ENCODE measurements at places on chromosomes 1 and 21. TPM values are rescaled to one million over a fixed set of nuclear protein-coding genes. Genes with fewer than 3 reads are reported as not detected.
A peak's percentile ranks its signal among the peaks of the same experiment; 100 is the strongest.

The TIAM1 gene
- total RNA-seq = 23.4 TPM

The PDZK1IP1 gene
- not detected for total RNA-seq

The TMPRSS15 gene
- total RNA-seq = not detected

- no peak for ATAC-seq
These were observed 68.8 kb downstream of the SMYD2 start for GRCh38 chr1:214349781-214350180.

GRCh38 chr1:38733761-38734160 lies 125.8 kb downstream of the RRAGC start:
- ATAC-seq = no peak

DNA sequence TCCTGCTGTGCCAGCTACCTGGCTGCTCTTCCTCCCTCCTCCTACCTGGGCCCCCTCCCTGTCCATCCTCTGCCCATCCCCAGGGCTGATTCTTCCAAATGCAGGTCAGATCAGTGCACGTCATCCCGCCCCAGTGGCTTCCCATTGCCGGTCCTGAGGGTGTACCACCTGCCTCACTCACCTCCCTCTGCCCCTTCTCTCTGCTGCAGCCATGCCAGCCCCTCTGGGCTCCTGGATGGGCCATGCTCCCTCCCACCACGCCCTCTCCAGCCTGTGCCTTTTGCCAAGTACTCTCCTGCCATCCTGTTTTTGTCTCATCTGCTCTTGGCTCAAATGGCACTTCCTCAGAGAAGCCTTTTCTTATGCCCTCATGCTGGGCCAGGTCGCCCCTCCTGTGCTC lies 95.8 kb downstream of the ARHGEF10L start:
- ATAC-seq = no peak

DNA sequence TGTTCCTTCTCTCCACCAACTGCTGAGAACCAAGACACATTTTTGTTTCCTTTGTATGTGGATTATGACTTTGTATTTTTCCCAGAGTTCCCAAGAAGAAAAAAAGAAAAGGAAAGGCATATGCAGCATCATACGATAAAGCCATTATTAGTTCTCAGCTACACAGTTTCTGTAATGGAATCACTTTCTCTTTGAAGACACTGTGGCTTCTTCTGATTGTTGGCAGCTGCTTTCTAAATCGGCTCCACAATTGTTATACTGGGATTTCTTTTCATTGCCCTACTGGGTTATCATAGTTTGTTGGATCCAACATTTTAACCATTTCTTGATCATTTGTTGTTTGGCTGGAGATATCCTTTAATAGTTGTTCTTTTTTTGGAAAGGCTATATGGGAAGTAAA lies 89.5 kb upstream of the HIVEP3 start:
- no peak for ATAC-seq

The ADAR gene
- 213 TPM for total RNA-seq

DNA sequence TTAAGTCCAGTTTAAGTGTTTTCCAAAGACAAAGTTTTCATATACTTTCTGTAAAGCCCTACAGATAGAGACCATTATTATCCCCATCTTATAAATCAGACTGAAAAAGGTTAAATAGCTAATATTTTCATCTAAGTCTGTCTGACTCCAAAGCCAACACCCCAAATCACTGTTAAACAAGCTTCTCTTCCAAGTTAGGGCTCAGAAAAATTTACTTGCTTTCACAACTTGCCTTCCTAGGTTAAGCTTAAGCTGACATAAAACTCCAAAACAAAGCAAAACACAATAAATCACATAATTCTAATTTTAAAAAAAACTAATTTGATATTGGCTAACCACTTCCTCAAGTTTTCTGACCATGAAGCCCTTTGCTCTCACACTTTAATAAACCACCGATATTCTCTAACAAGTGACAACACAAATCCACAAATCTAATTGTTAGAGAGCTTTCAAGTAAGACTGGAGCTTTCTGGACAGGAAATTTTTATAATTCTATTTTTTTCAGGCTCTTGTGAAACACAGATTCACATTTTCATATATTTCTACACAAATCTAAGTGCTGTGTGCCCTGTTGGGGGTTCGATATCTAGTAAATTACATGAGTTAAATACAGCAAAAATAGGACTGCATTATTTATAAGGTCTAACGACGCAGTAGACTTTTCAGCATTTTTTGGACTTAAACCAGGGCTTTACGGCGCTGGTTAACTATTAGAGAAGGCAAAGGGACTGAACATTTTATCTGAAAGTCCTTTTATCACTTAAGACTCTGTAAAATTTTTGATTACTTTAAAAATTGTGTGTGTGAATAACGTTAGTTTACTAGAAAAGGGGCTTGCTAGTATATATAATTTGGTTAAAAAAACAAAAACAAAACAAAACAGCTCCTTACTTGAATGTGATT lies 2.1 kb downstream of the GNG12 start:
- no peak for ATAC-seq

GRCh38 chr1:160879056-160879455 lies 5.9 kb downstream of the ITLN1 start:
- peak; percentile 79 for ATAC-seq

The KRTAP10-2 gene
- total RNA-seq = not detected

GRCh38 chr1:224106568-224107281 lies 7.2 kb upstream of the FBXO28 start:
- peak; percentile 61 for ATAC-seq

GRCh38 chr21:22885614-22886013 lies 1887.4 kb downstream of the NCAM2 start:
- no peak for ATAC-seq

The NPHS2 gene
- total RNA-seq = not detected

DNA sequence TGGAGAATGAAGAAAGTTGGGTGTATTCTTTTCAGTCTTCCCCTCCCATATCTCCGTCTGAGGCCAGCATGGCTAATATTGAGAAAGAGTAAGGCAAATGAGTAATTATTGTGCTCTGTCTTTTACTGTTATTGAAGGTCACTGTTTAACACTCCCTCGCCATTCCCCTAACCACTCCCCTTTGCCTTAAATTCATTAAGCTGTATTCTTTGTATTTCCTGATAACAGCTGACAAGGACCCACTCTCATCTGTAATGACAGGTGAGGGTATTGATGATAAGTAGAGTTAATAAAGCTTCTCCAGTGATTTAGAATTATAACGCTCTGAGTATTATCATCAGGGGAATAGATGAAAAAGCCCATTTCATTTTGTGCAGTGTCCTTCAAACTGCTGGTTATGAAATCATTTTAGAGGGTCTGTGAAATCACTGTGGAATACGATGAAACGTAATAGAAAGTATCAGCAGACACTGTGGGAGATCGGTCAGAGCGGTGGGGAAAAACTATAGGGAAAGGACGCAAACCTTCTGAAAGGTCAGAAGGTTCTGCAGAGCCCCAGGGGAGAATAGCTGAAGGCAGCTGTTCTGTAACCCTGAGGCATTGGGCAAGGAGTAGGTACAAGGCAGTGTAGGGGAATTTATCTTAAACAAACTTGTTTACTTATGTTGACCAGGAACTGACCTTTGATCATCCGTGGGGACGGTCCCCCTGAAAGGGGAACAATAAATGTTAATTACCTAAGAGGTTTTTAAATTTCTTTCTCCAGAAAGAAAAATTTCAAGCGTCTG lies 46.3 kb upstream of the CACYBP start:
- no peak for ATAC-seq

The PGBD5 gene
- 0.52 TPM for total RNA-seq

GRCh38 chr1:229714964-229715603 lies 89.0 kb downstream of the URB2 start:
- peak; percentile 65 for ATAC-seq

The SELENON gene
- 13.2 TPM for total RNA-seq

The MYBPH gene
- total RNA-seq = not detected

The CGN gene
- total RNA-seq = 5.5 TPM

DNA sequence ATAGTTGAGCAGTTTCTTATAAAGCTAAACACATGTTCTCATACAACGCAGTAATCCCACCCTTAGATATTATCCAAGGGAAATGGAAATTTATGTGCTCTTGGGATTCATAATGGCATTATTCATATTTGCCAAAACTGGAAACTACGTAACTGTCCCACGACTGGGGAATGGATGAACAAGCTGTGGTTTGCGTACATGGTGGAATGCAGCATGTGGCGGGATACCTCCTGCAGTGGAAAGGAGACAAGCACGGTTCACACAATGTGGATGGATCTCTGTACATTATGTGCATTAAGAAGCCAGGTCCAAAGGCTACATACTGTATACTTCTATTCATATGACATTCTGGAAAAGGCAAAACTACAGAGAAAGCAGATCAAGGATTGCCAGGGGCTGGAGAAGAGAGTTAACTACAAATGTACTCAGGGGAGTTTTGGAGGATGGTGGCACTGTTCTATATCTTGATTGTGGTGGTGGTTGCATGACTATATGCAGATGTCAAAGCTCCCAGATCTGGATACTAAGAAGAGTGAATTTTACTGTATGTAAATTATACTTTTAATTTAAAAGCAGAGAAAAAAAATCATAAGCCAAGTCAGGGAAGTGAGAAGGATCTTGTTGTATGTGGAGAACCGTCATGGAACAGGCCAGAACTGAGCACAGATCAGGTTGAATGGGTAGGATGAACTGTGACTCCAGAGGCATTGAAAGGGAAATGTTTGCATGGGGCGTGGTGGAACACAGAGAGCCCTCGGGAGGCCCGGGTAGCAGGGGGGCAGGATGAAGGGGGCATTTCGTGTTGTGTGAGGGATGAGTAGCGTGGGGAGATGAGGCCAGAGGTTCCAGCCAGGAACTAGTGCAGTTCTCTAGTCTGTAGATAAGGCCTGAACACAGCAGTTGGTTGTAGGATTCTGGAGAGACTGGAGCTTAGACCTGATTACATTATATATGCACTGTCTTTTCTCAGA lies 90.7 kb downstream of the GALNT2 start:
- no peak for ATAC-seq

The MAN1C1 gene
- 6.2 TPM for total RNA-seq

- ATAC-seq = no peak
These were observed 9.9 kb downstream of the CD58 start for GRCh38 chr1:116560704-116561490.

DNA sequence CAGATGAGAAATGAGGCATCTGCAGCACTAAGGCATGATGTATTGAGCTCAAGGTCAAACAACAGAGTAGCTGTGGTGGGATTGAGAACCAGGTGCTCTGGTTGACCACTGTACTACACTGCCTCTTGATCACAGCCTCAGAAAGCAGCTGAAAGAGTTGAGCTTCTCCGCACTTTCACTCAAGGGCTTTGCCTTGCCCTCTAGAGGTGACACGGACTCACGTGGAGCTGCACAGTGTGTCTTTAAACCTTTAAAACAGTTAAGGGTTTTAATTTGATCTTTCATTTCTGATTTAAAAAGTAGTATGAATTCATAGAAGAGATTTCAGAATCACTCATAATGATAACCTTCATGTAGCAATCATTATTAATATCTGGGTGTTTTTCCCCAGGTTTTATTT lies 132.5 kb downstream of the RWDD3 start:
- ATAC-seq = no peak

- no peak for ATAC-seq
These were observed 82.2 kb downstream of the MDM4 start for GRCh38 chr1:204598319-204598969.

The FCRL2 gene
- not detected for total RNA-seq

All from activated T-helper 17 cell treated with anti-CD3 and anti-CD28 coated beads, Interleukin-2, amount 50 U/mL, for 72 hours (primary cell).